Chondrocyte (in vitro differentiated cells): ENCODE measurements at places on chromosomes 2 and 18. TPM values are rescaled to one million over a fixed set of nuclear protein-coding genes. Genes with fewer than 3 reads are reported as not detected.

DNA sequence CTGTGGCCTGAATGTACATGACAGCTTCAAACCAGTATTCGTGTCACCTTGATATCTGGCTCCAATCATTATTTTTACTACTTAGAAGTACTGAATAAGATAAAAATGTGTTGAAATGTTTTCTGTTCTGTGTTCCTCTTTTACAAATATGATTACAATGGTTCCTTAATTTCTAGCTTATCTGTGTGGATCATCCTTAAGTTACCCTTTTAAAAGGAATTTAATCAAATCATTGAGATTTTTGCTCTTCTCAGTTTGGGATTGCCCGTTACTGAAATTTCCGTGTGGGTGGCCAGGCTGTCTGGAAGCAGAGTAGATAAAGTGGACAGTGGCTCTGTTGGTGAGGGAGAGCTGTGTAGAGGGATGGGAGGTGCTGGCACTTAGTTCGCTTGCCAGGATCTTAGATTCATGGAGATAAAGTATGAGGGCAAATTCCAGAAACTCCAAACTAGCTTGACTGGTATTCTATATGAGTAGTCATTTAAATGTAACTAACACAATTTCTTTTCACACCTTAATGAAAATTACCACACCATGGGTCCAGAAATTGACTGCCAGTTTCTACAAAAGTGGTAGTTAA is 27.4 kb upstream of the SAG start:
- DNase-seq, result no peak

TRABD2A gene
- total RNA-seq, result 0.37 to 1.2 TPM (median 0.82 TPM) in 3 replicates

- peak; percentile 50 for DNase-seq
Measured at GRCh38 chr2:1781291-1782080, 37.2 kb upstream of the PXDN start.

DNA sequence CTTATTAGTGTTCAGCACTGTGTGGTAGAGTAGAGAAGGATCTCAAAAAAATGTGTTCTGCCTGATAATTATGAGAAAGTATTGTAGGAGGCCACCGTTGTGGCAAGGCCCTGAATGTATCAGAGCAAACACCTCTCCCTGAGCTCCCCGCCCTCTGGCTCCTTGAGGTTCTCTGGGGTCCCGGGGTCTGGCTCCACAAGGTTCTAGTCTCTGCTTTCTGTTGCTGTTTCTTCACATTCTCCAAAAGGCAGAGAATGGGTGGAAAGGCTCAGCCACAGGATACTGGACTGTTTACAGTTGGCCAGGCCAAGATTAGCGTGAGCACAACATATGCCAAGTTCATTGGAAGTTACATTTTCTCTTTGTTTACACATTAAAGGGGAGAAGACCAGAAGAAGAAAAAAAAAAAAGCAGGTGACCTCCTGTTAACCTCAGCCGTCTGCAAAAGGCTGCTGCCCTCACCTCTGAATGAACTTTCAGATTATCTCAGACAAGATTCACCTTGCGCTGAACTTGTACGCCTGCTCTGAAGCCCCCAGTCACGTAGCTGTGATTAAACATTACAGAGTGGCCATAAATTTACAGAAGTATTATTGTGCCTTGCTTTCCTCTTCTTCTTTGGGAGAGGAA is 56.6 kb upstream of the CYP26B1 start:
- no peak for DNase-seq

GRCh38 chr2:19914266-19914975 is 12.6 kb upstream of the TTC32 start:
- no peak for DNase-seq

- no peak for DNase-seq
Measured at GRCh38 chr18:74446178-74446577, 10.9 kb downstream of the DIPK1C start.

- no peak for DNase-seq
Measured at GRCh38 chr2:228747483-228747882, 523.6 kb downstream of the PID1 start.

KCNJ3 gene
- total RNA-seq, result 0.07 to 0.51 TPM in 2 of 3 replicates, not detected in the other

DNA sequence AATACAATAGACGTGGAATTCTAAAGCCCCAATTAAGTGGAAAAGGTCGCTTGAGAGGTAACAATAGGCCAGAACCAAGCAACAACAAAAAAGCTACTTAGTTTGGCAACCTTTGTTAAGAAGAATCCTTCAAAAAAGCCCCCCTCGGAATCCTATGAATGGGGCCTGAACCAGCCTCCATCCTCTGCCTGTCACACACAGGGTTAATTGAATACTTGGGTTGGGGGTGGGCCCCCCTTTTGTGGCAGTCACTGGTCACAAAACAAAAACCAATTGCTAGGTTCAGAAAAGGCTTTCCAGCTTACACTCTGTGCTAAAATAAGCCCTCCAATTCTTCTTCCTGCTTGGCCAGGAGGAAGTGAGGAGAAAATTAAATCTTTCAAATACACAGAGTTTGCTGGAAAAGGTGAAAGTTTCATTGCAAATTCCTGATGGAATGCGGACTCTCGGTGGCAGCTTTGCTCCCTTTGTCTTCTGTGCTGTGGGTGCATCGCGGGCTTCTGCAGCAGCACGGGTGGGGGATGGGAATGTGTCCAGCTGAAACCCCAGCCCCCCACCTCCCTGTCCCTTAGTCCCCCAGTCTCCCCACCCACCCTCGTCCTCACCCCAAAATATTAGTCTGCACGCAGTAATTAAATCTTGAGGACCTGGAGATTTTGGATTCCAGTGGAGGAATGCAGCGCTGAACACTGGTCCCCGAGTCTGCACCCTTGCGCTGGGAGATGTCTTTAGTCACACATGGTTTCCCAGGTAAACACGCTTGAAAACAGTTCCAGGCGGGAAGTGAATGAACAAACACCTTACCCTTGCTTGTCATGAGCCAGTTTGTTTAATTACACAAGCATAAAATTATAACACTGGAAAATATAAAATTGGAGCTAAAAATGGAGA is 254.3 kb downstream of the SOX11 start:
- DNase-seq, result no peak

- peak; percentile 21 for DNase-seq
Measured at GRCh38 chr2:231722721-231723307, 14.5 kb downstream of the PTMA start.

- DNase-seq, result no peak
Measured at GRCh38 chr2:188797371-188797770, 176.8 kb upstream of the COL3A1 start.

TMEFF2 gene
- total RNA-seq, result 1.4 to 8.6 TPM (median 1.5 TPM) in 3 replicates

- no peak for DNase-seq
Measured at GRCh38 chr2:11678306-11678960, 8.4 kb upstream of the NTSR2 start.

TUBA4B gene
- not detected in 3 replicates for total RNA-seq
